Kidney (tissue), 22 donors: ENCODE measurements at places on chromosomes 5 and 9. TPM values are rescaled to one million over a fixed set of nuclear protein-coding genes. Genes with fewer than 3 reads are reported as not detected.

The CLPTM1L gene
- total RNA-seq: 96.6 TPM

- no peaks in the 10 kb centered on the region for H3K4me1 ChIP-seq
- peak overlapping the region; percentile 61 for H3K4me3 ChIP-seq
- H3K36me3 ChIP-seq: no peaks in the 10 kb centered on the region
- no peak for DNase-seq
- H3K27me3 ChIP-seq: no peaks in the 10 kb centered on the region
Observed at GRCh38 chr5:88396751-88397281, 128.2 kb upstream of the TMEM161B start.

GRCh38 chr5:74342948-74343682 is 297.4 kb downstream of the ENC1 start:
- no peaks in the 10 kb centered on the region for H3K4me1 ChIP-seq
- H3K27ac ChIP-seq: no peak overlapping the region
- no peak overlapping the region for H3K4me3 ChIP-seq
- DNase-seq: no peak

- H3K4me1 ChIP-seq: peaks cover 31% of the 10 kb centered on the region
- H3K27ac ChIP-seq: no peak overlapping the region
- no peaks in the 10 kb centered on the region for H3K36me3 ChIP-seq
- H3K4me3 ChIP-seq: no peak overlapping the region
- no peak for DNase-seq
Observed at GRCh38 chr9:90002397-90003271, 397.8 kb downstream of the GADD45G start.

The SLC36A1 gene
- total RNA-seq: 11.0 TPM

- H3K4me3 ChIP-seq: no peak overlapping the region
- DNase-seq: no peak
- H3K4me1 ChIP-seq: no peaks in the 10 kb centered on the region
- no peaks in the 10 kb centered on the region for H3K27me3 ChIP-seq
- no peaks in the 10 kb centered on the region for H3K36me3 ChIP-seq
- H3K27ac ChIP-seq: no peak overlapping the region
Observed at GRCh38 chr5:57097526-57097925, 76.3 kb upstream of the GPBP1 start.

The DNM1 gene
- 22.6 TPM for total RNA-seq

- no peak overlapping the region for H3K4me3 ChIP-seq
- H3K27me3 ChIP-seq: no peaks in the 10 kb centered on the region
- no peak overlapping the region for H3K27ac ChIP-seq
- H3K36me3 ChIP-seq: no peaks in the 10 kb centered on the region
- no peaks in the 10 kb centered on the region for H3K4me1 ChIP-seq
Observed at GRCh38 chr5:16428359-16428758, 37.2 kb downstream of the ZNF622 start.

The RAD23B gene
- total RNA-seq: 76.5 TPM

The CCDC112 gene
- 6.5 TPM for total RNA-seq

The ZNF883 gene
- 3.0 TPM for total RNA-seq

DNA sequence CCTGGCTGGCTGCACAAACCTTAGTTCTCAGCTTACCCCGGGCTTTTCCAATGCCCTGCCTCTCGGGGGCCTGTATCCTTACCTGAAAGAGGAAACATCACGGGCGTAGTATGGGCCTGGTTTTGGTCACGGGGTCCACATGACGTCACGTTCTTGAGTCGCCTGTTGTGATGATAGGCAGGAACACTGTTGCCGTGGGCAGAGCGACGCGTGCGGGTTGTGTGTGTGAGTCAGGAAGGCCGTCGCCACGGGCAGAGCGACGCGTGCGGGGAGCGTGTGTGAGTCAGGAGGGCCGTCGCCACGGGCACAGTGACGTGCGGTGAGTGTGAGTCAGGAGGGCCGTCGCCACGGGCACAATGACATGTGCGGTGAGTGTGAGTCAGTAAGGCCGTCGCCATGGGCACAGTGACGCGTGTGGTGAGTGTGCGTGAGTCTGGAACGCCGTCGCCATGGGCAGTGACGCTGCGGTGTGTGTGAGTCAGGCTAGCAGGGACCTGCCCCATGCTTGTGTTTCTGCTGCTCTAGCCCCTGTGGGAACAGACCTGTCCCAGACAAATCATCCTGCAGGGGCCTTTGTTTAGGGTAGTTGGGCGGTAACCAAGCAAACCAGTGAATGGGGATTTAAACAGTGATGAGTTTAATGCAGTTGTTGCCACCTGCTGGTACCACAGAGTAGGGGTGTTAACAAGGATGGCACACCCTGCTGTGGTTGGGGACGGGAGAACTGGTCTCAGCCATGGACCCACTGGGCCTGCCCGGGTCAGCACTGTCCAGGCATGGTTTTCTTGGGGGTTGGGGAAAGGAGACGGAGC is 19.8 kb downstream of the TRIP13 start:
- H3K4me1 ChIP-seq: no peaks in the 10 kb centered on the region
- no peak overlapping the region for H3K27ac ChIP-seq
- H3K4me3 ChIP-seq: no peak overlapping the region
- no peaks in the 10 kb centered on the region for H3K36me3 ChIP-seq

GRCh38 chr5:145591578-145591977 is 243.6 kb downstream of the PRELID2 start:
- H3K27ac ChIP-seq: no peak overlapping the region
- no peaks in the 10 kb centered on the region for H3K4me1 ChIP-seq
- DNase-seq: no peak
- H3K36me3 ChIP-seq: no peaks in the 10 kb centered on the region
- no peak overlapping the region for H3K4me3 ChIP-seq
- H3K27me3 ChIP-seq: no peaks in the 10 kb centered on the region

DNA sequence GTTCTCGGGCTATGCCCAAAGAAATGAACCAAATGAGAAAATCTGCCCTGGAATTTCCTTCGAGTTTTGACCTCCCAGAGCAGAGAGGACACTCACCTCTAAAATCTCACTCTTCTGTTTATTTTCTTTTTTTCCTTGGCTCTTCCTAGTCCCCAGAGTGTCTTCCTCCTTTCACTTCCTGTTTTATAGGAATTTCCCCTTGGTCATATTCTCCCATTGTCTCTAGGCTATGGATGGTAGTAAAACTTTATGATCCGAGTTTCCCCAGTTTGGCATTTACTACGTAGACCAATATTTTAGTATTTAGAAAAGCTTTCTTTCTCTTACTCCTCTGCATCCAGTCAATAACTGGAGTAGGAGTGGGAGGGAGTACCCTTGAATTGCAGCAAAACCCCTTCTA is 354.5 kb upstream of the ZNF608 start:
- H3K36me3 ChIP-seq: no peaks in the 10 kb centered on the region
- H3K4me1 ChIP-seq: no peaks in the 10 kb centered on the region
- H3K27ac ChIP-seq: no peak overlapping the region
- DNase-seq: no peak
- H3K27me3 ChIP-seq: no peaks in the 10 kb centered on the region

DNA sequence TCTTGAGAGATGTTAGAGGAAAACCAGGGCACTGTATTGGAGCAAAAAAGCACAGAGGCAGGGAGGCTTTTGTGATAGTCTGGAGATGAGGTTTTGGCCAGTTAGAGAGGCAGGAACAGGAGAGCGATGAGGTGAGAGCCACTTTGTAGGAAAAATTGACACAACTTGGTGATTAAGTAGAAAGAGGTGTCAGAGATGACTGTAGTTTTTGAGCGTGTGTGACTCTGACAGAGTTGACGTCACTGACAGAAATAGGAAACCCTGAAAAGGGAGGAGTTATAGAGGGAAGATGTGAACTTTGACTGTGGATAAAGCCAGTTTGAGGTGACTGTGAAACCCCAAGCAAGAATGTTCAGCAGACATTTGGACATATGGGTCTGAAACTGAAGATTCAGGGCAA is 15.7 kb downstream of the NFX1 start:
- peaks cover 24% of the 10 kb centered on the region for H3K36me3 ChIP-seq
- no peaks in the 10 kb centered on the region for H3K27me3 ChIP-seq
- H3K4me3 ChIP-seq: no peak overlapping the region

DNA sequence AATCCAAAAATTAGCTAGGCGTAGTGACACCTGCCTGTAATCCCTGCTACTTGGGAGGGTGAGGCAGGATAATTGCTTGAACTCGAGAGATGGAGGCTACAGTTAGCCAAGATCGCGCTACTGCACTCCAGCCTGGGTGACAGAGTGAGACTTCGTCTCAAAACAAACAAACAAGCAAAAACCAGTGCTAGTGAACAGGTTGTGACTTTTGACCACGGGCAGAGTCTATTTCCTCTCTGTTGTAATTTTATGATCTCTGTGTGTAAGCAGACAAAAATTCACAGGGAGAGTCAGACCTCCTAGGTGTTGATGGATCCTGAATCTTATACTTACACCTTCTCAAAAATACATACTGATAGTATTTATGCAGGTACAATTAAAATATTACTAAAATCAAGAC is 65.8 kb downstream of the SPEF2 start:
- no peaks in the 10 kb centered on the region for H3K27me3 ChIP-seq

The ACTBL2 gene
- total RNA-seq: 0.13 TPM

GRCh38 chr9:105963343-105964099 is 269.2 kb downstream of the TMEM38B start:
- no peaks in the 10 kb centered on the region for H3K4me1 ChIP-seq
- no peaks in the 10 kb centered on the region for H3K27me3 ChIP-seq
- H3K36me3 ChIP-seq: no peaks in the 10 kb centered on the region
- no peak for DNase-seq
- no peak overlapping the region for H3K27ac ChIP-seq

The PRSS3 gene
- total RNA-seq: 0.79 TPM

DNA sequence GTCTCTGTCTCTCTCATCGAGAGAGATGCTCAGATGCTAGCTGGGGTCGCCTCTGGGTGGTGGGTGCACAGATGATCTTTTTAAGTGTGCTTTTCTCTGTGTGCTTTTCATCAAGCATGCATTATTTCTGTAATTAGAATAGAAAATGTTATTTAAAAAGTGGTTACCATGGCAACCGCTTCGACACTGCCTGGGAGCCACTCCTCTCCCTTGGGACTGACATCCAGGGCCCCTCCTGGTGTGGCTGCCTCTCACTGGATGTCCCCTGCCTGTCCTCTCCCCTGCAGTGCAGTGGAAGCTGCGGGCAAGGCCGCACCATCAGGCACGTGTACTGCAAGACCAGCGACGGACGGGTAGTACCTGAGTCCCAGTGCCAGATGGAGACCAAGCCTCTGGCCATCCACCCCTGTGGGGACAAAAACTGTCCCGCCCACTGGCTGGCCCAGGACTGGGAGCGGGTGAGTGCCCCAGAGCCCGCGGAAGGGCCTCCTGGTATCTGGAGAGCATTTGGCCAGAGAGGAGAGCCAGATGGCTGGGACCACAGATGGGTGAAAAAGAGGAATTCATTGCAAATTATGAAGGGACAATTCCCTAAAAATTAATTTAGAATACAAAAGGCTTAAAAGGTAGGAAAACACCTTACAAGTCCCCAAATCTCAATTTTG is 34.7 kb downstream of the ADAMTSL2 start:
- H3K4me1 ChIP-seq: no peaks in the 10 kb centered on the region
- no peaks in the 10 kb centered on the region for H3K36me3 ChIP-seq
- H3K27ac ChIP-seq: no peak overlapping the region
- no peaks in the 10 kb centered on the region for H3K27me3 ChIP-seq
- DNase-seq: no peak

The FRRS1L gene
- not detected for total RNA-seq

The BSPRY gene
- 14.5 TPM for total RNA-seq

- H3K4me1 ChIP-seq: no peaks in the 10 kb centered on the region
- H3K4me3 ChIP-seq: no peak overlapping the region
- DNase-seq: no peak
- no peak overlapping the region for H3K27ac ChIP-seq
- no peaks in the 10 kb centered on the region for H3K27me3 ChIP-seq
Observed at GRCh38 chr9:122354536-122355199, 16.2 kb upstream of the PTGS1 start.

The CDKN2B gene
- 1.8 TPM for total RNA-seq

GRCh38 chr5:76332611-76333205 is 70.4 kb upstream of the IQGAP2 start:
- H3K27ac ChIP-seq: no peak overlapping the region
- no peaks in the 10 kb centered on the region for H3K36me3 ChIP-seq
- H3K4me1 ChIP-seq: peaks cover 2% of the 10 kb centered on the region
- no peaks in the 10 kb centered on the region for H3K27me3 ChIP-seq
- no peak for DNase-seq

DNA sequence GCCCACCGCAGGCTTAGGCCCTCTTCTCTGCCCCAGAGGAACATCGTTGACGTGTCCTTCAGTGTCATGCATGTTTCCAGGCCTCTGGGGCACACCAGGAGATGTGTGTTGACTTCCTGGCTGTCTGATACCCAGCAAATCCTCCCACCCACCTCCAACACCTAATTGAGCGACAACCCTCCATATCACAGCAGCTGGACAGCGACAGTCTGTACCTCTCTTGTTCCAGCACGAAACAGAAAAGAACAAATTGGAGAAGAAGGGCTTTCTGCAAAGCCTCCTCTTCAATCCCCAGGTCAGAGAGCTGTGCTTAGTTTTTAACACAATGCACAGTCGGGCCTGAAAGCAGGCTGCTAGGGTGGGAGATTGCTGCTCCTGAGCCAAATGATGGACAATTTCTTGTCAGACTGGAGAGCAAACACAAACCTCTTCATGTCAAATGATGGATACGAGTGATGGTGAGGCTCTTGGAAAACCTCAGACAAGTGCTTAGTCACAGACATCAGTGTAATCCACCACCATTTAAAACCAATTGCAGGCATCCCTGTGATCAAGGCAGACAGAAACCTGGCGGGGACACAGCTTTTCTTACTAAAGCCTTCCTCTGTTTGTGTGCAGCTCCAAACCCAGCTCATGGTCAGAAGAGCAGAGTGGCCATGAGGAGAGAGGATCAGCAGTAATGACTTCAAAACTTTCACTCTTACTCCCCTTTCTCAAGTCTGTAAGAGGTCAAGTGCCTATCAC is 110.6 kb downstream of the EBF1 start:
- no peaks in the 10 kb centered on the region for H3K27me3 ChIP-seq
- H3K4me3 ChIP-seq: no peak overlapping the region
- H3K36me3 ChIP-seq: no peaks in the 10 kb centered on the region
- H3K4me1 ChIP-seq: no peaks in the 10 kb centered on the region
- DNase-seq: no peak

The LMX1B gene
- total RNA-seq: 0.57 TPM

- H3K27ac ChIP-seq: no peak overlapping the region
- no peaks in the 10 kb centered on the region for H3K36me3 ChIP-seq
- no peak overlapping the region for H3K4me3 ChIP-seq
- DNase-seq: no peak
- no peaks in the 10 kb centered on the region for H3K27me3 ChIP-seq
Observed at GRCh38 chr5:1911773-1912235, 29.1 kb upstream of the IRX4 start.

DNA sequence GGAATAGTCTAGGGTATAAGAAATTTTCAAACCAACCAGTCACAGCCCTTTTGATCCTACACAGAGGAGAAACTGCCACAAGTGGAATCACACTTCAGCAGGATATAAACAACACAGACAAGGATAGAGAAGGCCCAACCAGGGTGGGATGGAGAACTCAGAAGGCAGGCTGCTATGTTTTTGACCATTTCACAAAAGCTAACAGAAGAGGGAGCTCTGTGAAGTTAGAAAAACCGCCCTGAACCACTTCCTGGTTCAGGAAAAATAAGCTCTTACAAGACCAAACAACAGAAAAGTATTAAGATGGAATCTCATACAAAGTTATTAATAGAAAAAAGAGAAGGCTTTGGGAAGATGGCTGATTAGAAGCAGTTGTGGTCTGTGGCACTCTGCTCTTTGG is 960 bp upstream of the IFNB1 start:
- H3K4me3 ChIP-seq: no peak overlapping the region
- no peaks in the 10 kb centered on the region for H3K36me3 ChIP-seq
- H3K4me1 ChIP-seq: no peaks in the 10 kb centered on the region
- no peak overlapping the region for H3K27ac ChIP-seq

The PFN3 gene
- not detected for total RNA-seq

The PCDHB6 gene
- total RNA-seq: 2.0 TPM

The PCDHB9 gene
- total RNA-seq: 2.4 TPM
